ENCODE measurements at places on chromosomes 16 and 17. TPM values are rescaled to one million over a fixed set of nuclear protein-coding genes. Genes with fewer than 3 reads are reported as not detected.

Gene MT1H
- 4.4 TPM for total RNA-seq

Gene HES7
- total RNA-seq: not detected

GRCh38 chr16:71896764-71897368, 1.5 kb downstream of the IST1 start:
- H3K4me1 ChIP-seq: no peaks in the 10 kb centered on the region
- no peaks in the 10 kb centered on the region for H3K36me3 ChIP-seq
- no peak overlapping the region for H3K4me3 ChIP-seq
- H3K27me3 ChIP-seq: no peaks in the 10 kb centered on the region

GRCh38 chr17:57766318-57766943, 21.3 kb upstream of the CCDC182 start:
- H3K27me3 ChIP-seq: no peaks in the 10 kb centered on the region
- no peaks in the 10 kb centered on the region for H3K4me1 ChIP-seq
- H3K4me3 ChIP-seq: no peak overlapping the region
- H3K36me3 ChIP-seq: no peaks in the 10 kb centered on the region

GRCh38 chr16:5381481-5381880, 283.9 kb upstream of the EEF2KMT start:
- H3K27ac ChIP-seq: no peak overlapping the region
- no peaks in the 10 kb centered on the region for H3K4me1 ChIP-seq
- no peaks in the 10 kb centered on the region for H3K27me3 ChIP-seq
- DNase-seq: no peak
- no peak overlapping the region for H3K4me3 ChIP-seq
- no peaks in the 10 kb centered on the region for H3K36me3 ChIP-seq

GRCh38 chr17:82348866-82349265, 10.2 kb upstream of the TEX19 start:
- no peak for DNase-seq
- peaks cover 4% of the 10 kb centered on the region for H3K4me1 ChIP-seq
- no peaks in the 10 kb centered on the region for H3K36me3 ChIP-seq

- H3K27me3 ChIP-seq: no peaks in the 10 kb centered on the region
- no peak overlapping the region for H3K4me3 ChIP-seq
- H3K27ac ChIP-seq: no peak overlapping the region
- DNase-seq: no peak
Measured at GRCh38 chr16:9820476-9821246, 361.6 kb downstream of the GRIN2A start.

DNA sequence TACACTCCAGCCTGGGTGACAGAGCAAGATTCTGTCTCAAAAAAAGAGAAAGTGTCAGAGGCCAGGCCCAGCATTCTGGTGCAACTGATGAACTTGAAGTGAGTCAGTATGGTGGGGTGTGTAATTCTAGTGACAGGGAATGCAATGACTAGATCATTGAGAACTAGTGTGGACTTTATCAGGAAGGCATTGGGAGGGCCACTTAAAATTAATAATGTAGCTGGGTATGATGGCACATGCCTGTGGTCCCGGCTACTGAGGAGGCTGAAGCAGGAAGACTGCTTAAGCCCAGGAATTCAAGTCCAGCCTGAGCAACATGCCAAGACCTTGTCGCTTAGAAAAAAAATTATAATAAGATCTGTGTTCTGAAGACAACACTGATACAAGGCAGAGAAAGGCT, 90.8 kb downstream of the STX8 start:
- no peak overlapping the region for H3K27ac ChIP-seq
- H3K4me1 ChIP-seq: no peaks in the 10 kb centered on the region
- H3K4me3 ChIP-seq: no peak overlapping the region
- peaks cover 3% of the 10 kb centered on the region for H3K36me3 ChIP-seq

GRCh38 chr16:29674188-29674587, 4.8 kb upstream of the QPRT start:
- H3K27ac ChIP-seq: no peak overlapping the region
- no peaks in the 10 kb centered on the region for H3K27me3 ChIP-seq
- H3K4me3 ChIP-seq: no peak overlapping the region
- no peak for DNase-seq

Data from liver (tissue), 10 donors.